ENCODE measurements at places on chromosomes 13 and 19.

GRCh38 chr13:73656863-73657262 is 477.3 kb downstream of the KLF12 start:
- no peak for DNase-seq

- no peak for DNase-seq
Observed at GRCh38 chr13:52879950-52880741, 31.7 kb upstream of the PCDH8 start.

- DNase-seq, result no peak
Observed at GRCh38 chr19:45473367-45473681, 5.5 kb downstream of the FOSB start.

DNA sequence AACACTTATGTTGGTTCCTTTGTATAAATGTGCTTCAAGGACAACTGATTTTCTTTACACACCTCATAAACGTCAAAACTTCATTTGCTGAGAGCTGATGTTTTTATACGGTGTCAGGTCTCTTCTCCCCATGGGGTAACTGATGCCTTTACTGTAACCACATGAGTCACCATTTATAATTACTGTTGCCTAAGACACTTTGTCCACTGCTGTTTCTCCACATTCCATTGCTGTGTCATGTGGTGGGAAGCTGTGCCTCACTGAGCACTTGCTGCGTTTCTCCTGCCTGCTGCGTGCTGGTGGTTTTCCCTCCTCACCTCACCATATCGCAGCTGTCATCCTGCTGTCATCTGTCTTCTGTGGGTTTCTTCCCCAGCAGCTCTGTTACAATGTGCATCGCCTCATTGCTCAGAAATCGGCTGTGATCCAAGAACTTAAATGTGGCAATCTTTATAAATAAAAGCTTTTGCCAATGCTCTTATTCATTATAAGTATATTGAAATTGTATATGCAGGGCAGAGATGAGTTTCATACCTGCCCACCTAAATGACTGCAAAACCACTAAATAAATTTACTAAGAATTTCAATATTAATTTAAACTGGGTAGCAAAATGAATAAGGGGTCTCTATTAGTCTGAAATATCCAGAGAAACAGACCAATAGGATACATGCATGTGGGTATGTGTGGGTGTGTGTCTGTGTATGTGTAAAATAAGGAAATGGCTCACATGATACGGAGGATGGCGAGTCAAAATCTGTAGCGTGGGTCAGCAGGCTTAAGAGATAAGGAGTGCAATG is 547.0 kb upstream of the SLITRK5 start:
- DNase-seq, result no peak

DNA sequence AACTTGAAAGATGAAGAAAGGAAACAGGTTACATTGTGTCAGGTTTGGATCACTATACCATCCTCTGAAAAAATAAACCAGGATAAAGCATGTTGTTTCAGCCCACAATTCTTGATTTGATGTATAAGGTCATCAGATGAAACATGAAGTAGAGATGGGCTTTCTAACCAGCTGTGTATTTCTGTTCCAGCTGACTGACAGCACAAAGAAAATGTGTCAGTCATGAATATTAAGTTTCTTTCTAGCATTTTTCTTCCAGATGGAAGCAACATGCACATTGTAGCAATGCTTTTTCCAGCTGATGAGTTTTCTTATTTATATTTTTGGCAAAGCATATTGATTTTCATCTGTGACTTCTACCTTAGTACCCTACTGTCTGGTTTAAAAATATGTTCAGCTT is 199.6 kb downstream of the OXGR1 start:
- no peak for DNase-seq

All from stimulated activated CD8-positive, alpha-beta memory T cell treated with anti-CD3 and anti-CD28 coated beads, Interleukin-15, amount 100 ng/mL, for 4 hours (primary cell).